Activated CD4-positive, CD25-positive, alpha-beta regulatory T cell treated with anti-CD3 and anti-CD28 coated beads, Interleukin-2, amount 50 U/mL, for 24 hours (primary cell): ENCODE measurements at places on chromosomes 4 and X.

GRCh38 chr4:88985088-88985773 lies 71.8 kb downstream of the FAM13A start:
- ATAC-seq: no peak

GRCh38 chr4:156983366-156983765 lies 11.8 kb upstream of the PDGFC start:
- ATAC-seq: no peak

GRCh38 chr4:150078579-150079080 lies 385 bp downstream of the DCLK2 start:
- no peak for ATAC-seq

- no peak for ATAC-seq
Observed at GRCh38 chr4:80008351-80008750, 64.7 kb downstream of the ANTXR2 start.

DNA sequence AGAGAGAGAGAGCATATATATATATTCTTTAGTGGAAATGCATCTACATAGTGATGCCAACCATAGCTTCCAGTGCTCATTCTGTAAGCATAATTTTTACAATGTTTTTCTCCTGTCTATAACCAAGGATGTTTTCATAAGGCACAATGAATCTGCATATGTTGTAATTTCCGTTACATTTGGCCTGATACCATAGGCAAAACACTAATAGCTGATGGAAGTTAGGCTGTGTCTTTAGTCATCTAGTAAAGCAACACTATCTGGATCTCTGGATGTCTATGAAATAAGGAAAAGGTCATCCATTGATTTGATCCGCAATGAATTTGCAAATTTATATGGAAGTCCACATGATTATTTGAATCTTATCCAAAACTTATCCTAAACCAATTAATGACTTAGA lies 8.1 kb downstream of the PCDH7 start:
- no peak for ATAC-seq

GRCh38 chr4:165680821-165681220 lies 192.2 kb upstream of the TLL1 start:
- no peak for ATAC-seq

DNA sequence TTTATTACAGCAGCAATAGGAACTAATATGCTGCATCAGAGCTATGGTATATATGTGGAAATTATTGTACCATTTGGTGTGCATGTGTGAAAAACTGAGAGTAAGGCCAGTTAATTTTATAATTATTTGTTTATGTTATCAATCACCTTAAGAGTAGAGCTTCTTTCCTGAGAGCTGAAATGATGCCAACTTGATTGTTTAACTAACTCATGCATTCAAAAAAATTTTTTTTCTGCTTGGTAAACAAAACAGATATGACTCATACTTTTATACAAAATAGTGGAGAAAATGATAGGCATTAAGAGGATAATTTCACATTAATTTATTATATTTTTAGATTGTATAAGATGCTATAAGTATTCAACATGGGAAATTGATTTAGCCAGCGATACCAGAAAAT lies 622.7 kb downstream of the RAPGEF2 start:
- ATAC-seq: no peak
